ENCODE measurements at places on chromosomes 3 and 15.

DNA sequence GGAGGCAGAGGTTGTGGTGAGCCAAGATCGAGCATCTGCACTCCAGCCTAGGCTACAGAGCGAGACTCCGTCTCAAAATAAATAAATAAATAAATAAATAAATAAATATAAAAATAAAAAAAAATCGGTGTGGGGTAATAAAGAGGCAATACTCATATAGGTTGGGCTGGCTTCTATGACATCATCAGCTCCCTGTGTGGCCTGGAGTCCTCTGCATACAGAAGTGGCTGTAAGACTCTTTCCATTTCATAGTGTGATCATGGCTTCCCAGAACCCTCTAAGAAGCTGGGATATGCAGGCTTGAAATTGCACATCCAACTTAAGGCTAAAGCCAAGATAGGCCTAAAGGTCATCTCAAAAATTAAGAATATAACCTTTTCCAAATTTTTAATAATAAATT lies 101.6 kb downstream of the ZIC4 start:
- DNase-seq, result no peak

- no peak for DNase-seq
Observed at GRCh38 chr15:80915472-80915871, 74.1 kb downstream of the MESD start.

DNA sequence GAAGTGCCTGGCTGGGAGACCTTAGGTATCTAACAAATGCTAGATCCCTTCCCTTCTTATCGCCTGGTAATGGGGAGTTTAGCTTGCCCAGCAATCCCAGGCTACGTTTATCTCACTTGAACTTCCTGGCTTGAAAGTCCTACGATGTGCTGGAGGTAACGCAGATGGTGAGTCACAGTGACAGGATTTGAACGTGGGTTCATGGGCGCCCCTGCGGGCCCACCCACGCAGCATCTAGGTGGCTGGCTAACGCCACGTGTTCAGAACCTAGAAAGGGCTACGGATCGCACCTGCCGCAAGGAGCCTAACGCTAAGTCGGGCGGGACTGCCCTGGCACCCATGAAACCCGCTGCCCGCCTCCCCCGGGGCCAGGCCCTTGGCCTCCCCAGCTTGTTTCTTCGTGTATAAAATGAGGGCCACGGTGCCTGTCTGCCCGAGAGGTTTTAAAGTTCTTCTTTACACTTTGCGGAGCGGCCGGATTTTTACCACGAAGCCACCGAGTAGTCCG lies 600 bp upstream of the USP3 start:
- DNase-seq, result peak; percentile 84

DNA sequence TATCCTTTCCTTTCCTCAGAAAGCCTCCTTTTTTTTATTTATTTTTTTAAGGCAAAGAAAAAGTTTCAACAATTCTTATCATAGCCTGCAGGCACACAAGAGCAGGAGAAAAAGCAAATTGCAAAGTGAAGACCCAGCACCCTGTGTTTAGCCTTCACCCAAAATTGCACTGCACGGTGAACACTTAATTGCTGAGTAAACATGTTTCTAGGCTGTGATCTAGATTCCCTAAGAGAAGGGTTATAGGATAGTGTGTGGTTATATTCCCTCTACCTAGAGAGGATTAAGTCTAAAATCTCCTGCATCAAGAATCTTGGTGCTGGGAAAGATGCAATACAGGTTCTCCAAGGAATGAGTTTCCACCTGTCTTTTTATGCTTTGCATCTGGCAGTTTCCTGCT lies 70.2 kb upstream of the BFSP2 start:
- no peak for DNase-seq

- DNase-seq, result no peak
Observed at GRCh38 chr3:175029828-175030227, 170.7 kb downstream of the NAALADL2 start.

- DNase-seq, result no peak
Observed at GRCh38 chr3:150729682-150730360, 26.1 kb upstream of the ERICH6 start.

- no peak for DNase-seq
Observed at GRCh38 chr15:70379134-70379533, 281.4 kb upstream of the TLE3 start.

DNA sequence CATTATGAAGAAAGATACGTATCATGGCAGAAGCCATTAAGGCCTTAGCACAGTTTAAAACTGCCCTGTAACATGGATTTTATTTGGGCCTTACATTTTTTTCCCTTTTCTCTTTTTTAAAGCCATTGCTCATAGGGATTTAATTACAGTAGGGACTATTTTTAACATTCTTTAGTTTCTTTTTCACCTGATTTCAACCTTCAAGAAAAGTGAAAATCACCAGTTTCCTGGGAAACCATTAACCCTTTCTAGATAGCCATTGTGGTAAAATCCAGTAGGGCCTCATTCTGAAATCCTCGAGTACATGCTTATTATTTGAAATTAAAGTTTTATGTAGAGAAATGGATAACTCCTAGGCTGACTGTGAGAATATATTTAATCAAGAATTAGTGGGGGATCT lies 3.1 kb downstream of the SPRED1 start:
- no peak for DNase-seq

DNA sequence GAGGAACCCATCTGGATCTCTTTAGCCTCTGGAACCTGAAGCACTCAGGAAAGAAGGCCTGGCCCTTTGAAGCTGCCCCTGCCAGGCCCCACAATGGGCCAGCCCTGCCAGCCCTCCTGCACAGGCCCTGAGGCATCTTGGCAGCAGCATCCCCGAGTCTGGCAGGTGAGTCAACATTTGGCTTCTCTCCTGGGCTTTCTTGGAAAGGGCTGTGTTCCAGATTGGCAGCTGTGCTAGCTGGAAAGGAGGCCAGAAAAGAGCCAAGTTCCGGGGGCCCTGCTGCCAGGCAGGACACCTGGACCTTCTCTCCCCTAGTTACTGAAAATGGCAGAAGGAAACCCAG lies 187.2 kb downstream of the SHQ1 start:
- DNase-seq, result no peak

DNA sequence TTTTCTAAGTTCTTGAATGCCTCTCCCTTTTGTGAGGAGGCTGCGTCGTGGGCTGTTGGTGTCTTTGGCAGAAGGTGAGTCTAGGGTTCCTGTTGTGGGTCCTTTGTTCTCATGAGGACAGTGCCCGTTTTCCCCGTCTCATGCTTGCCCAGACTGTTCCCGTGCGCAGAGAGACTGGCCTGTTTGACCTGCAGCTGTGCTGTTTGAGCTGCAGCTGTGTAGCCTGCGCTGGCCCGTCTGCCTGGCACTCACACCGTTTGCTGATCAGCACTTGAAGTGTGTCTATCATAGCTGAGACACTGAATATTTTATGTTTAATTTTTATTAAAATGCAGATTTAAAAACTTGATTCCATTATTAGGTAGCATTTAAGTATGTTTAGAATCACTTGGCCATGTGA lies 9.9 kb downstream of the GOLGA6L2 start:
- DNase-seq, result no peak

DNA sequence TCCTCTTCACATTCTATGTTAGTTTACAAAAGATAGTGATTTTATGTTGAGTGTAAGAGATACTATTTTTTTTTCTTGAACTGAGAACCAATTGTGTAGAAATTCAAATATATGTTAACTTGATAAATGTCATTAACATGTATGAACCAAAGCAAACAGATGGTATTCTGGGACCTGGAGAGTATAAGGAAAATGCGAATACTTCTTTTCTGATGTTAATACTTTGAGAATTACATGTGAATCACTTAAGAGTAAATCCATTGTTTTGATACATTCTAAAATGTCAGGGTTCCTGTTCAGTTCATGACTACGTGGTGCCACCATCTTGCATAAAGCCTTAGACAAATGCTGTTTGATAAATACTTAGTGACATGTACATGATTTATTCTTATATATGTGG lies 541.3 kb downstream of the FGF12 start:
- no peak for DNase-seq

GRCh38 chr3:86711634-86712033 lies 279.3 kb downstream of the VGLL3 start:
- no peak for DNase-seq

GRCh38 chr15:34620142-34620541 lies 36.7 kb upstream of the GOLGA8B start:
- no peak for DNase-seq

DNA sequence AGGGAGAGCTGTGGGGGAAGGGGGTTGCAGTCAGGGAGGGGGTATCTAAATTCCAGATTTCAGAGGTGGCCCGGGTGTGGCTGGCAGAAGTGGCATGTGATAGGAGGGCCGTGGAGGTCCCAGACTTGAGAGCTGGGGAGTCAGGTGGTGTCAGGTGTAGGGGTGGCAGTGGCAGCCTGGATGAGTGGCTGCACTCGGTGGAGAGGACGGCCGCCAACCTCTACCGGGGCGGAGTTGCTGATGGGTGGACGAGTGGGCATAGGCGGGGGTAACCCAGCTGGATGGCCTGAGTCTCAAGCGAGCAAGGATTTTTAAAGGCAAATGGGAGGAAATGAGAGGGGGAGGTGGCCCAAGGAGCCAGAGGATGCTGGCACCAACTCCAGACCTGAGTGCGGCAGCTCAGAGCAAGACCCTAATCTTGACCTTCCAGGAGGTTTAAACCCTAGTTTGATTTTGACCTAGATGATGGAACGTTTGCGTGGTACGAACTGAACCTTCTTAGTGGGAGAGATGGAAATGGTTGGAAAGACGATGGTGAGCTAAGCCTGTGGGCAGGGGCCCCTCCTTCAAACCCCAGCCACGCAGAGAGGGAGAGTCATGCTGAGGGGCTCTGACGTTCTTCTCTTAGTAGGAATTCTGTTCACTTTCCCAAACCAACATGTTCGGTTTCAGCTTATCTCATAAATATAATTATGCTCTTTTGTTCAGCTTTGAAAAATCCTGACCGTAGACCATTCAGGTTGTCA lies 8.0 kb downstream of the TRAK1 start:
- no peak for DNase-seq

- DNase-seq, result no peak
Observed at GRCh38 chr15:26771168-26771567, 1.7 kb downstream of the GABRB3 start.

- no peak for DNase-seq
Observed at GRCh38 chr15:56927816-56928215, 9.4 kb downstream of the TCF12 start.

DNA sequence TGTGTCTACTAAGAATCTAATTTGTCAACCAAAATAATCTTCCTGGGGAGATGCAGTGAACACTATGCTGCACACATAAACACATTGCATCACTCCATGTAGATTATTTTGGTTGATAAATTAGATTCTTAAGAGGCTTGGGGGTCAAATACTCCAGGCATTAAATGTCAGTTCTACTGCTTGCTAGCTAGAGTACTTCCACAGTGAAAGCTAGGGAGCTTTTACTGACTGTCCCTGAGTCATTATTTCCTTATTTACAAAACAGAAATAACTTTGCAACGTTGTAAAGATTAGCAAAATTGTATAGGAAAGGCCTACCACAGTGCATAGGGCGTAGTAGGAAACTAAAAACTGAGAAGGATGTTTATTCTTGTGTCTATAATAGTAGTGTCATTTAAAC lies 12.9 kb upstream of the TMC3 start:
- no peak for DNase-seq

- DNase-seq, result no peak
Observed at GRCh38 chr15:36921484-36922091, 178.8 kb downstream of the MEIS2 start.

DNA sequence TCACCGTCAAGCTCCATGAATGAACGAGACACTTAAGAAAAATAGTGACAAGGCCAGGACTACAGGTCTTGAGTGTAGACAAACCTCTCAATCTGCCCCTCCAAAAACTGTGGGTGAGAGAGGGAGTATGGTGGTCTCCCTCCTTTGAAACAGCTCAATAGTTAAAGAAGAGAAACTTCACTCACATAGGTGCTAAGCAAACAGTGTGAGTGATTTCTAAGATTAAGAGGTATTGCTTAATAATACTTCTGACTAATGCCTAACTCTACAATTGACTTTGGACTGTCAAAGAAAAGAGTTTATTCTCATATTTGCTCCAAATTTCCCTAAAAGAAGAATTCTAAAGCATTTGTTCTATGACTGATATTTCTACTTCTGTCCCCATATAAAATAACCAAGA lies 17.0 kb upstream of the TMEM108 start:
- DNase-seq, result no peak

DNA sequence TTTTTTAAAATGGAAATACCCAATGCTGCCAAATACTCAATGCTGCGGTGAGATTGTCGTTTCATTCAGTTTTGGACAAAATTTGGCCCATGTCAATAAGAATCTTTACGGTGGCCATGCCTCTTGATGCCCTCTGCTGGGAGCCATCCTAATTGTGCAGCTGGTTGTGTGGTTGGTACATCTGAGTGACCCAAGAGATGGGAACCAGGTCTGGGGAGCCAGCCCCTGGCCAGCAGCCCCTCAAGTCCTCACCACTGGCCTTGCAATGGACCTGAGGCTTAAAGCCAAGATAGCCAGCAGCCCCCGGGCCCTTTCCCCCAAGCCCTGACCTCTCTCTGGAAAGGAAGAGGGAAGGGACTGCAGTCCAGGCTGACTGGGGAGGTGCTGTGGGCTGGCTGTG lies 36.4 kb upstream of the ESYT3 start:
- no peak for DNase-seq

- no peak for DNase-seq
Observed at GRCh38 chr3:142117056-142117851, 32.1 kb downstream of the TFDP2 start.

GRCh38 chr3:167882057-167882667 lies 146.6 kb downstream of the SERPINI1 start:
- DNase-seq, result peak; percentile 59

- no peak for DNase-seq
Observed at GRCh38 chr15:45802140-45802539, 167.3 kb downstream of the SQOR start.

- no peak for DNase-seq
Observed at GRCh38 chr3:82824491-82824890, 1063.0 kb upstream of the GBE1 start.

GRCh38 chr15:94671858-94672532 lies 440.6 kb downstream of the MCTP2 start:
- no peak for DNase-seq

- DNase-seq, result no peak
Observed at GRCh38 chr3:73516631-73517030, 108.1 kb downstream of the PDZRN3 start.

GRCh38 chr3:159928666-159929065 lies 60.0 kb upstream of the IL12A start:
- no peak for DNase-seq

DNA sequence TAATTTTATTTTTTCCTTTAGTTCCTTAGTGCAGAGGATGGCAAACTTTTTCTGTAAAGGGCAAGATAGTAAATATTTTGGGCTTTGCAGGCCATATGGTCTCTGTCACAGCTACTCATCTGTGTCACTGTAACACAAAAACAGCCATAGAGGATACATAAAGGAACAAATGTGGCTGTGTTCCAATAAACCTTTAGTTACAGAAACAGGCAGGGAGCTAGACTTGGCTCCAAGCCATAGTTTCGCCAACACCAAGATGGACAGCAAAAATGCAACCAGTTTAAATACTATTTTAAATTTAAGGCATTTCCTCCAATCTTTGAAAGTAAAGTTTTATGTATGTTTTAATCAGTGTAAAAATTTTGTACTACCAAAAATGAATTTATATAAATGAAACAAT lies 753.4 kb downstream of the FHIT start:
- DNase-seq, result peak; percentile 6

- DNase-seq, result no peak
Observed at GRCh38 chr15:70741677-70742293, 21.6 kb downstream of the UACA start.

- DNase-seq, result peak; percentile 59
Observed at GRCh38 chr3:42263354-42264346, 2.3 kb downstream of the CCK start.
